IMR-90 (cell line): ENCODE measurements at places on chromosomes 4 and X. TPM values are rescaled to one million over a fixed set of nuclear protein-coding genes. Genes with fewer than 3 reads are reported as not detected.

DNA sequence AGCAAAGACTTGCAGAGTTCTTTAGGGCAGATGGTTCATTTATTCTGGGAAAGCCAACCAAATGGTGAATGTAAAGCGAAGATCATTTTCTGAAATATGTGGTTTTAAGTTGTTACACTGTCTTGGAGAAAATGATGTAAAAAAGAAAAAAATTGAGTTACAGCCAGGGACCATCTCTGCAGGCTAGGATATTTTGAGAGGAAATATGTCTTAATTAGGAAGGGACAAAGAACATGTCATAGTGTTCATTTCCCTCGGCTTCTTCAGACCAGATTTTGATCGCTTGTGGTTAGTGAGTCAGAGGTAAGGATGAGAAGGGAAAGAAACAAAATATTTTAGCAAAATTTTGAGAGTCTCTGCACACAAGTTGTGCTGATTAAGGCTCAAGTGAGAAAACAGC lies 59.0 kb upstream of the C1QTNF7 start:
- no peak overlapping the region for H3K4me3 ChIP-seq
- peak; percentile 55 for DNase-seq
- no peaks in the 10 kb centered on the region for H3K36me3 ChIP-seq
- no peaks in the 10 kb centered on the region; the same call in 1 of the 2 replicates for H3K4me1 ChIP-seq

DNA sequence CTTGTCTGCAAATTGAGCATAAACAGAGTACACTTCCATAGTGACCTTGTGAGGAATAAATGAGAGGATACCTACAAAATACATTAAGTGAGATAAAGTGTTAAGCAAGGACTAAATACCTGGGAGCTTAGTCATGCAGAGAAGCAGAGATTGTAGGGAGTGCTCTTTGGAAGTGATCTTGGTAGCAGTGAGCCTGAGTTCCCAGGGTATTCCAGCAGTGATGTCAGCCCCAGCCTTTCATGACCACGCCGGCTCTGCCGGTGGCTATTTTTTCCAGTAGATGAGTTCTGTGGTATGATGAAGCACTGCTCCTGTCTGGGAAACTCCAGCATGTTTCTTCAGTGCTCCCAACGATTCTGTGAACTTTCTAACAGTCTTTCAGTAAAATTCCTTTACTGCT lies 391.5 kb upstream of the IGFBP7 start:
- no peaks in the 10 kb centered on the region for H3K4me1 ChIP-seq
- H3K27ac ChIP-seq: no peak overlapping the region
- H3K27me3 ChIP-seq: no peaks in the 10 kb centered on the region

GRCh38 chr4:85697854-85698253 lies 222.9 kb downstream of the ARHGAP24 start:
- no peaks in the 10 kb centered on the region for H3K4me1 ChIP-seq
- DNase-seq: no peak
- H3K27ac ChIP-seq: no peak overlapping the region
- no peaks in the 10 kb centered on the region for H3K36me3 ChIP-seq
- no peaks in the 10 kb centered on the region for H3K27me3 ChIP-seq

- 0 out of 2 replicates have a peak, but pooled peaks cover 2% of the 10 kb centered on the region for H3K36me3 ChIP-seq
- no peak overlapping the region for H3K27ac ChIP-seq
- no peaks in the 10 kb centered on the region for H3K27me3 ChIP-seq
- peaks cover 9% of the 10 kb centered on the region for H3K4me1 ChIP-seq
Observed at GRCh38 chrX:154082396-154083125, 15.0 kb downstream of the MECP2 start.

DNA sequence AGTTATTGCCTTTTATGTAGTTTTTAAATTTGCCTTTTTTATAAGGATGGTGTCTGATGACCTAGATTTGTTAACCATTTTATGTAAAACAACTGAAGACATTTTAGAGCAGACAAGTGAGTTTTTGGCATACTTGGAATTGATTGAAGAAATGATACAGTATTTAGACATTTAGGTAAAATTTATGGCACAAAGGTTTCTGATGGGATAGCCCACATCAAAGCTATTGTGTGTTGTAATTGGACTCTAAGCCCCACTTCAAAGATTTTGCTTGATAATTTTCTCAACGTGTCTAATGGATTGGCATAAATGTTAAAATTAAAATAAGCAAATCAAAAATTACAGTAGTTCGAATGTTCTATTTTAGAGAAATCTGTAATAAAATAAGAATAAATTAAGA lies 17.6 kb downstream of the EPGN start:
- DNase-seq: no peak
- H3K4me1 ChIP-seq: no peaks in the 10 kb centered on the region
- H3K36me3 ChIP-seq: no peaks in the 10 kb centered on the region
- no peak overlapping the region for H3K27ac ChIP-seq

Gene CCNQ
- total RNA-seq: 26.9 and 27.6 TPM in 2 replicates

Gene FHDC1
- total RNA-seq: under 0.01 TPM in 2 replicates

DNA sequence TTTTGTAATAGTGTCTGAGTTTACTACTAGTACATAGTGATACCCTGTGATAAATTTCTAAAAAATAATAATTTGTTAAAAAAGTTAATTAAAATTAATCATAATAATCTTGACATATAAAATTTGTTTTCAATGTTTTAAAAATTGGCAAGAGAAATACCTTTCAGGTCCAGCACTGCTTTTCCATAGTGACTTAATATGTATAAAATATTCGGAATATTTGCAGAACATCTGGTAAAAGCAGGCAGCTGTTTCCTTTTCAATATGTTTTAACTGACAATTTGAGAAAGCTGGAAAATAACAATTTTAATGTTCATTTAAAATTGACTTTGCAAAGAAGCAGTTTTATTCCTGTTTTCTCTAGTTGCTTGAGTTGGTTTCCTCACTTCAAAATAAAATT lies 17.6 kb upstream of the GK2 start:
- DNase-seq: no peak
- H3K4me1 ChIP-seq: no peaks in the 10 kb centered on the region
- H3K36me3 ChIP-seq: no peaks in the 10 kb centered on the region
- no peak overlapping the region for H3K4me3 ChIP-seq
- no peak overlapping the region for H3K27ac ChIP-seq
- H3K27me3 ChIP-seq: no peaks in the 10 kb centered on the region

DNA sequence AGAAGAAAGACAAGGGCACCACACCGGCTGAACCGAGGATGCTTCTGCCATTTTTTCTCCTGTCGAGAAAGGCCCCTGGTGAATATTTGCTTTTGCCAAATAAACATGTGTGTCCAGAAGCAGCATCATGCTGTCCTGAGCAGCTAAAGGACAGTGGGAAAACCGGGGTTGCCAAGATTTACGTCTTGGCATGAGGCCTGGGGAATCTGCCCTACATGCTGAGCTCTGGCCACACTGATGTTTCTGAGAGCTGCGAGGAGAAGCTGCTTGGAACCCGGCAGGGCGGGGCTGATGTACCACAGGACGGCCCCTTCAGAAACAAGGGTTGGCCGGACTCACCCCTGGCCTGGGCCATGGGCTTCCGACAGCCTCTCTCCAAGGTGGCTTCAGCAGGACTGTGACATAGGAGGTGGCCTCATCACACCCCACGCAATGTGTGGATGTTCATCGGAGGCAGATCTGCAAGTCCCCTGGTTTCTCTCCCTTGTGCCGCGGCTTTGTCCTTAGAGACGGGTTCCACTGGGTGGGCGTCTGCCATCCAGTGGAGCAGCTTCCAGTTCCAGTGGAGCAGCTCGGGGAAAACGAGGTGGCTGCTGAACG lies 42.2 kb upstream of the SORCS2 start:
- H3K36me3 ChIP-seq: no peaks in the 10 kb centered on the region
- DNase-seq: no peak
- no peak overlapping the region for H3K4me3 ChIP-seq
- no peak overlapping the region for H3K27ac ChIP-seq

GRCh38 chr4:74934016-74934831 lies 1.3 kb downstream of the PARM1 start:
- H3K36me3 ChIP-seq: no peaks in the 10 kb centered on the region
- H3K27ac ChIP-seq: no peak overlapping the region
- H3K4me1 ChIP-seq: no peaks in the 10 kb centered on the region
- peak overlapping the region; percentile 40 for H3K4me3 ChIP-seq

DNA sequence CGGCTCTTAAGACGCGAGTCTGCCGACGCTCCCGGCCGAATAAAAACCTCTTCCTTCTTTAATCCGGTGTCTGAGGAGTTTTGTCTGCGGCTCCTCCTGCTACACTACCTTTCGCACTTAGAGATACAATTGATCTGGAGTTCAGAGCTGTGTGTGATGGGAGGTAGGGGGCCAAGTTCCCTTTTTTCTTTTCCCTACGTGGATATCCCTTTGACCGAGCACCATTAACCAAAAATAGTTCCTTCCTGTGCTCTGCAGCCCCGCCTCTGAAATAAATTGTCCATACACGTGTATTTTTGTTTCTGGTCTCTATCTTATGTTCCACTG lies 555 bp upstream of the PGM2 start:
- peaks cover 2% of the 10 kb centered on the region for H3K4me1 ChIP-seq
- DNase-seq: no peak
- peak overlapping the region; percentile 82 for H3K4me3 ChIP-seq

DNA sequence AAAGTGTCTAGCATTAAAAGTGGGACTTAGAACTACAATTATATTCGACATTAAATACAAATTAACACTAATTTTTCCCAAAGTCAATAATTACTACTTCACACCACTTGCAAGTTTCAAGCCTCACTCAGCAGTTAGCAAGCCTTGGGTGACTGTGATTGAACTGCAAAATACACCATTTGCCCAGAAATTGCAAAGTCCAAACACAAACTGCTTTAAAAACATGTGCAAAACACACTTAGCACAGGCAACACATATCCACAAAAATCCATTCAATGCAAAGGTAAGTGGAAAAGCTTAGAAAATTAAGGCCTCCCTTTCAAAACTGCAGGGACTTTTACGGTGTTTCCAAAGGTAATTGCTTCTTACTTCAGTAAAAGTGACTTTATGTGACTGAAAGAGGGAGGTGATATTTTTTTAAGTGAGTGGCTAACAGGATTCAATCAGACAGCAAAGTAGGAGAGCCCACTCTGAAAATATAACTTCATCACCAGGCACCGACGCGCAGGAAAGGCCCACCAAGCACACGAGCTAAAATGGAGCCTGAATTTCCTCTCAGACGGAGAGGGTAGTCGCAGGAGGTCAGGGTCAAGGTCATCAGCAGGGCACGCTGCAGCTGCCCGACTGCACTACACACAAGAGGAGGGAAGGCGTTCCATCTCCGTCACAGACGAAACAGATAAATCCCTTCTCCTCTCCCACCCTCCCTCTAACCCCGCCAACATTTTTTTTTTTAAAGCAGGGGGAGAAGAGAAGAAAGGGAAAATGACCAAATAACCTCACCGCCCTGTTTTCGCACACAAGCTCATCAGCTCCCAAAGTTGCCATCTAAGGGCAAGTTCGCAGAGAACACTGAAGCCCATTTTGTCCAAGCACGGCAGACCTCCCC lies 3.1 kb downstream of the ZNF827 start:
- H3K4me1 ChIP-seq: peaks cover 5% of the 10 kb centered on the region
- no peak for DNase-seq

Gene AKAP14
- total RNA-seq: not detected in 2 replicates

GRCh38 chr4:89056292-89056952 lies 563 bp downstream of the FAM13A start:
- no peaks in the 10 kb centered on the region for H3K27me3 ChIP-seq
- H3K4me3 ChIP-seq: peak overlapping the region; percentile 52
- no peaks in the 10 kb centered on the region for H3K36me3 ChIP-seq
- no peak for DNase-seq
- H3K4me1 ChIP-seq: peaks cover 2% of the 10 kb centered on the region; the same call in 1 of the 2 replicates
- H3K27ac ChIP-seq: peak overlapping the region; percentile 6

GRCh38 chrX:153338836-153339235 lies 4.9 kb downstream of the ZNF275 start:
- no peak for DNase-seq
- no peaks in the 10 kb centered on the region for H3K27me3 ChIP-seq
- H3K4me1 ChIP-seq: peaks cover 2% of the 10 kb centered on the region; the same call in 1 of the 2 replicates
- no peak overlapping the region for H3K27ac ChIP-seq
- H3K4me3 ChIP-seq: no peak overlapping the region

Gene SRPK3
- total RNA-seq: 0.36 and 0.56 TPM in 2 replicates

GRCh38 chr4:37717576-37717975 lies 31.4 kb upstream of the RELL1 start:
- H3K4me3 ChIP-seq: no peak overlapping the region
- no peak overlapping the region for H3K27ac ChIP-seq
- H3K27me3 ChIP-seq: peaks cover 6% of the 10 kb centered on the region
- 0 out of 2 replicates have a peak, but pooled peaks cover 1% of the 10 kb centered on the region for H3K4me1 ChIP-seq
- DNase-seq: peak; percentile 92
- H3K36me3 ChIP-seq: no peaks in the 10 kb centered on the region

GRCh38 chr4:144562019-144562705 lies 83.8 kb upstream of the HHIP start:
- no peaks in the 10 kb centered on the region for H3K36me3 ChIP-seq
- H3K27me3 ChIP-seq: no peaks in the 10 kb centered on the region
- peaks cover 2% of the 10 kb centered on the region for H3K4me1 ChIP-seq
- no peak for DNase-seq

Gene TMPRSS11D
- not detected in 2 replicates for total RNA-seq

- no peak overlapping the region for H3K27ac ChIP-seq
- H3K36me3 ChIP-seq: no peaks in the 10 kb centered on the region
- DNase-seq: peak; percentile 45
- peaks cover 6% of the 10 kb centered on the region; the same call in 1 of the 2 replicates for H3K27me3 ChIP-seq
Observed at GRCh38 chrX:39470588-39471407, 627.0 kb downstream of the BCOR start.

Gene ANOS1
- total RNA-seq: under 0.01 TPM in 2 replicates

Gene SH3TC1
- total RNA-seq: 1.4 and 1.6 TPM in 2 replicates

DNA sequence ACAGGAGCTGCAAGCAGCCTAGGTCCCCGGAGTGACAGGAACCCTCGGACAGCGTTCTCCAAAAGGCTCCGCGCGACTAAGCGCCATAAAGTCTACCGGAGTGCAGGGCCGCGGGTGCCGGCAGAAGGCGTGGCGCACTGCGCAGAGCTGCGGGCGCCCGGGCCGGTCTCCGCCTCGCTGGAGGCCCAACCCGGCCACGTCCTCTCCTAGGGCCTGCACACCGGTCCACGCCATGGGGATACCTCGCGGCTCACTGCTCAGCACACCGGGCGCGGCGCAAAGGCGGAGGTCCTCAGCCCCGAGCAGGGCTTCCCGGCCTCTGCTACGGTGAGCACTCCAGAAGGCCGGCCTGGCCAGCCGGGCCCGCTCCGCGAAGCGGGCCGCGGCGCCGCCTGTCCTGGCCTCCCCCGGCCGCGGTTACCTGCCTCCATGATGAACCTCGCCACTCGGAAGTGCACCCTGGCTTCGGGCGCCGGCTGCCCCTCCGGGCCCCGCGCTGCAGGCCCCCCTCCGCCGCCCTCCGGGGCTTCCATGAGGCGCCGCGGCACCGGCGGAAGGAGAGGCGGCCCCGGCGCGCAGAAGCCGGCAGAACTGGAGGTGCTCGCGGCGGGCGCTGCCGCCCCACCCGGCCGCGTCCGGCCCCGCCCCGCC lies at the start of gene CCNQ:
Gene CCNQ, minus strand, starts transcription at position 599 of the 651 bp plus-strand sequence. Its CDS starts 66 bp downstream, at position 533.
- H3K4me1 ChIP-seq: 0 out of 2 replicates have a peak, but pooled peaks cover 3% of the 10 kb centered on the region
- H3K27ac ChIP-seq: peak within 1 kb of the TSS; percentile 80; the same call in 1 of the 2 replicates
- H3K4me3 ChIP-seq: peak within 1 kb of the TSS; percentile 94
- H3K27me3 ChIP-seq: no peaks in the 10 kb centered on the region; the same call in 1 of the 2 replicates
- peak; percentile 10 for DNase-seq
- H3K36me3 ChIP-seq: peaks cover 6% of the 10 kb centered on the region

DNA sequence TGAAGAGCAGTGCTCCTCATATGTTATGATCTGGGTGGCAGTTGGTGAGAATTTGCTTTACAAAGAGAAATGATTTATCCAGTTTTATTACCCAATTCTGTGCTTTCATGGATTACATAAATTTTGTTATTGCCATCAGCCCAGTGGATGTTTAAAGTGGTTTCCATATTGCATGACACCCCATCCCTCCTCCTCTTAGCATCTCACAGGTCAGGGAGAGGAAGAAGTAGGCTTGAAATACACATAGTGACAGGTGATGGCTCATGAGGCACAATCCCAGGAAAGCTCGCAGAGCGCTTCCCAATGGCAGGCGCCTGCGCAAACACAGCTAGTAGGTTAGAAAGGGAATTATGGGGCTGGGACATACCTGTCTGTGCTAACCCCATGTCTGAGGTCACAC lies 47.7 kb upstream of the GATB start:
- DNase-seq: no peak
- no peak overlapping the region for H3K27ac ChIP-seq
- H3K4me3 ChIP-seq: no peak overlapping the region
- H3K36me3 ChIP-seq: no peaks in the 10 kb centered on the region
